ENCODE measurements at places on chromosomes 5 and 9. TPM values are rescaled to one million over a fixed set of nuclear protein-coding genes. Genes with fewer than 3 reads are reported as not detected.
A peak's percentile ranks its signal among the peaks of the same experiment; 100 is the strongest.

DNA sequence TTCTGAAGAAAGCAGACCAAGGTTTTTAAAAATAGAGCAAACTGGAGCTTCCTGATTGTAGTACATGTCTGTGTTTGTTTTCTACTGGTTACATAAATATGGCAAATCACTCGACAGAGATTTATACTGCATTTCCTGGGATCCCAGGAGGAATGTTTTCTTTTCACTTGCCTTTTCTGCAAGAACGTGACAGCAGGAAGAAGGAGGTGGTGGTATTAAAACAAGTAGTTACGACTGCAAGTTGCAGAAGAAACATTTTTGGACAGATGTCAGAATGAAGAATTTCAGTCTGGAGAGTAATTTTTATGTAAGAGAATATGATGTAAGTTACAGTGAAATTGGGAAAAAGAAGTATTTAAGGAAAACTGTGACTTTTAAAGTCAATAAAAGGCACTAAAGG lies 253.7 kb upstream of the NFIL3 start:
- DNase-seq: no peak

- DNase-seq: peak; percentile 63
Measured at GRCh38 chr9:137286975-137287383, 9.5 kb downstream of the TOR4A start.

DNA sequence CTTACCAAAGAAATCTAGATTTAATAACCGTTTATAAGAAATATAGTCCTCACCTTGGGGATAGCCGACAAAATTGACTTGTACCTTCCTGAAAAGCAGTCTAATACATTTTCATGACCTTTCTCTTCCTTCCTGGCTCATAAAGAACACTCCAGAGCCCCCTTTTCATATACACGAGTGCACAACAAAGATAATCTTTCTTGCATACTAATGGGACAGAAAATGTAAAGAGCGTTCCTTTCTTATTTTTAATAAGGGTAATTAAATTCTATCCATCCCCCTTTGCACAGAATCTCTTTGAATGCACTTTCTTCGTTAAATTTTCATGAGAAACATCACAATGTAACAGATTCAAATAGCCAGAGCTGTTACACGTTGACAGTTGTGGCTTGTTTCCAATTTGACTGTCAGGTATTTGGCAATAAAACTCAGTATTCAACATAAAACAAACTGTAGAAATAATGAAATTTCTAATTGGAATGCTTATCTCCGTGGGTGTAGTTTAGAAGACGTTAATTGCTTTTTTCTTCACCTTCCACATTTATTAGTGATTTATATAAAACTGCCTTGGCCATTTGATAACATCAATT lies 732.3 kb upstream of the DMAC1 start:
- DNase-seq: no peak

GRCh38 chr9:78775211-78775610 lies 478.3 kb downstream of the PSAT1 start:
- no peak for DNase-seq

GRCh38 chr5:180596115-180596667 lies 4.9 kb upstream of the SCGB3A1 start:
- no peak for DNase-seq

- no peak for DNase-seq
Measured at GRCh38 chr5:133192716-133193115, 140.9 kb downstream of the HSPA4 start.

GRCh38 chr5:137312011-137312410 lies 187.1 kb downstream of the SPOCK1 start:
- no peak for DNase-seq

DNA sequence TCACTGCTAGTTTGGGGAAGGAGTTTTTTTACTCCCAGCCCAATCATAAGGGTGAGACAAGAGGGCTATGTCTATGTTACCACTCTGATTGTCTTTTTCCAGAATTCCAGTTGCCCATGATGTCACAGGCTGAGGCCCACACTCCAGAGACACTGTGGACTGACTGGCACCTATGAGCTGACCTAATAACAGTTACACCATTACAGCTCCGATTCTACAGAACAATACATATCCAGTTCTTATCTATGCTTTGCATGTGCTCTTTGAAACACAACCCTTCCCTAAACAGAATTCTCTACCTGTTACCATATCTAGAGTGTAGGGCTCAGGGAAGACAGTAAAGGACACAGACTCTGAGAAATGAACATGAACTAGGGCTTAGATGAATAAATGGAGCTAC lies 45.7 kb upstream of the ALDOB start:
- no peak for DNase-seq

CD274 gene
- 4.4 TPM for total RNA-seq

LCN12 gene
- total RNA-seq: 14.2 TPM

AGXT2 gene
- total RNA-seq: not detected

GRXCR2 gene
- not detected for total RNA-seq

All from PC-9 (cell line).